ENCODE measurements at places on chromosomes 16 and 17. TPM values are rescaled to one million over a fixed set of nuclear protein-coding genes. Genes with fewer than 3 reads are reported as not detected.

The ZNF19 gene
- total RNA-seq = 2.6 TPM

The PDILT gene
- not detected for total RNA-seq

The PLA2G10 gene
- not detected for total RNA-seq

The PRKCB gene
- not detected for total RNA-seq

The C16orf74 gene
- total RNA-seq = 8.2 TPM

The MED1 gene
- total RNA-seq = 20.3 TPM

The ADAD2 gene
- not detected for total RNA-seq

The SLC52A1 gene
- 0.43 TPM for total RNA-seq

The TNFRSF17 gene
- total RNA-seq = not detected

The TMEM88 gene
- 0.43 TPM for total RNA-seq

The MYH8 gene
- total RNA-seq = not detected

The C17orf75 gene
- 18.6 TPM for total RNA-seq

The AHSP gene
- total RNA-seq = not detected

The CMTM2 gene
- not detected for total RNA-seq

The C17orf107 gene
- 3.9 TPM for total RNA-seq

The FGF11 gene
- total RNA-seq = 3.9 TPM

The KRTAP3-2 gene
- not detected for total RNA-seq

The MT1M gene
- total RNA-seq = 1.3 TPM

The OMG gene
- total RNA-seq = not detected

The IL34 gene
- total RNA-seq = 1.7 TPM

The ZFP3 gene
- total RNA-seq = 2.2 TPM

The BCL6B gene
- total RNA-seq = not detected

The LRRC75A gene
- total RNA-seq = 2.6 TPM

The CYGB gene
- total RNA-seq = 11.7 TPM

The CDH3 gene
- total RNA-seq = 2.2 TPM

The DNAI2 gene
- total RNA-seq = not detected

The FZD2 gene
- total RNA-seq = 35.4 TPM

The SOCS1 gene
- total RNA-seq = 18.4 TPM

The KRTAP9-6 gene
- not detected for total RNA-seq

The USP22 gene
- total RNA-seq = 258 TPM

The PITPNM3 gene
- 0.64 TPM for total RNA-seq

The KRTAP4-7 gene
- total RNA-seq = not detected

The NAGLU gene
- total RNA-seq = 28.5 TPM

The SKAP1 gene
- total RNA-seq = not detected

The TEN1 gene
- total RNA-seq = 16.8 TPM

The HSPB9 gene
- not detected for total RNA-seq

The CLEC19A gene
- not detected for total RNA-seq

The CTRB1 gene
- total RNA-seq = not detected

The CIBAR2 gene
- total RNA-seq = not detected

The NPIPB2 gene
- total RNA-seq = 2.2 TPM

The ESRP2 gene
- under 0.01 TPM for total RNA-seq

The KRT32 gene
- total RNA-seq = not detected

The CHST4 gene
- not detected for total RNA-seq

The P2RX1 gene
- total RNA-seq = 1.3 TPM

The DUXB gene
- total RNA-seq = not detected

The PLXDC1 gene
- total RNA-seq = 0.43 TPM

The TNFRSF13B gene
- total RNA-seq = not detected

The ABI3 gene
- total RNA-seq = 1.7 TPM

The PYDC1 gene
- total RNA-seq = not detected

Measured in fibroblast of villous mesenchyme (primary cell).